ENCODE measurements at places on chromosomes 5 and 9.

DNA sequence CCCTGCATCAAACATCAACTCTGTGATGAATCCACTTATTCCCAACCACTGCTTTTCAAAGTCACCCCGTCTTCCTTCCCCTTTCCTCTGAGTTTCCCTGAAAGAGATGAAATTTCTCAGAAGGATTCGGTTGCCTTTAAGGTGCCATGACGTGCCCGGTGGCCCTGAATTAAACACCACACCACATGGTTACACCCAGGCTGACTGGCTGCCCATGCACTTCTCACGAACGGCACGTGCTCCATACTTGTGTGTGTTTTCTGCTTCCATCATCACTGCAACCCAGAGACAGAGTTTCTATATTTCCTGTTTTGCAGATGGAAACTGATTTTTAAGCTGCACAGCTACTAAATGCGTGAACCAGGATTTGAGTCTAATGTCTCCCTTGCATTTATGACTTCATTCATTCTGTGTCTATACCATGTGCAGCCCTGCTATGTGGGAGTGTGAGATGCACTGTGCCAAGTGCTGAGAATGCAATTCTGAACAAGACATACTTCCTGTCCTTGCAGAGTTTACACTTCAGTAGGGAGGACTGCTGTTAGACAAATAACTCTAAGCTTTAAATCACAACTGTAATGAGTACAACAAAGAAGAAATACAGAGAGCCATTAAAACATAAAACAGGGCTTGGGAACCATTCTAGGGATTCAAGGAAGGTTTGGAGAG lies 162.9 kb downstream of the NXNL2 start:
- peak; percentile 28 for DNase-seq

- peak; percentile 49 for DNase-seq
Observed at GRCh38 chr5:159097784-159098602, 1.7 kb downstream of the EBF1 start.

DNA sequence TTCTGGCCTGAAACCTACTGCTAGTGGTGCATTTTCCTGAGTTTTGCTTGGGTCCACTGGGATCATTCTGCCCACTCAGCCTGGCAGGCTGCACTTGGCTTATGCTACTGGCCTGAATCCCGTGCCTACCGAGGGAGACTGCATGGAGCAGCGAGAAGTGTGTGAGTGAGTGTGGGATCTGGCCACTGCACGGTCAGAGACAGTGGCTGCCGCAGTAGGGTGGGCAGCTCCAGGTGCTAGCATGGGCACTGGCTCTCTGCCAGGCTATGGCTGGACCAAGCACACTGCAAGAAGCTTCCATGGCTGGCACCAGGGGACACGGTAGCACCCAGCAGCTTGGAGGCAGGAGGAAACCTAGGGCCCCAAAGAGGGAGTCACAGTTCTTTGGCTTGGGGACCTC lies 1058.7 kb upstream of the ACO1 start:
- no peak for DNase-seq

DNA sequence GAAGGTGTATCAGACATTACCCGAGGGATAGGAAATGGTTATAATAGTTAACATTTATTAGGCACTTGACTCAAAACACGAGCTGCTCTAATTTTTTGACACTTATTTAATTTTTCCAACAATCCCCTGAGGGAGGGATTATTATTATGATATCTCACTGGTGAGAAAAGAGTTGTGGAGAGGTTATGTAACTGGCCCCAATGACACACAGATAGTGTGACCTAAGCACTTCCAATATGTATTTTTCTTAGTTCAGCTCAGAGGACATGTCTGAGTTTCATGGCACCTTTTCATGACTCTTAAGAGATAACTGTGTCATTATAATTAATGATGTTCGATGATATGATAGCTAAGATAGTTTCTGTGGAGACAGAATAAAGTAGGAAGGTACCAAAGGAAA lies 86.9 kb downstream of the PTCD2 start:
- DNase-seq = no peak

- DNase-seq = peak; percentile 14
Observed at GRCh38 chr5:33608344-33609041, 167.7 kb downstream of the TARS1 start.

- DNase-seq = no peak
Observed at GRCh38 chr9:90219548-90220118, 423.0 kb downstream of the DIRAS2 start.

- peak; percentile 83 for DNase-seq
Observed at GRCh38 chr9:84271531-84271900, 69.0 kb downstream of the SLC28A3 start.

- DNase-seq = no peak
Observed at GRCh38 chr5:113085880-113086409, 109.3 kb downstream of the DCP2 start.

GRCh38 chr9:107034831-107035230 lies 171.9 kb downstream of the ZNF462 start:
- DNase-seq = no peak

DNA sequence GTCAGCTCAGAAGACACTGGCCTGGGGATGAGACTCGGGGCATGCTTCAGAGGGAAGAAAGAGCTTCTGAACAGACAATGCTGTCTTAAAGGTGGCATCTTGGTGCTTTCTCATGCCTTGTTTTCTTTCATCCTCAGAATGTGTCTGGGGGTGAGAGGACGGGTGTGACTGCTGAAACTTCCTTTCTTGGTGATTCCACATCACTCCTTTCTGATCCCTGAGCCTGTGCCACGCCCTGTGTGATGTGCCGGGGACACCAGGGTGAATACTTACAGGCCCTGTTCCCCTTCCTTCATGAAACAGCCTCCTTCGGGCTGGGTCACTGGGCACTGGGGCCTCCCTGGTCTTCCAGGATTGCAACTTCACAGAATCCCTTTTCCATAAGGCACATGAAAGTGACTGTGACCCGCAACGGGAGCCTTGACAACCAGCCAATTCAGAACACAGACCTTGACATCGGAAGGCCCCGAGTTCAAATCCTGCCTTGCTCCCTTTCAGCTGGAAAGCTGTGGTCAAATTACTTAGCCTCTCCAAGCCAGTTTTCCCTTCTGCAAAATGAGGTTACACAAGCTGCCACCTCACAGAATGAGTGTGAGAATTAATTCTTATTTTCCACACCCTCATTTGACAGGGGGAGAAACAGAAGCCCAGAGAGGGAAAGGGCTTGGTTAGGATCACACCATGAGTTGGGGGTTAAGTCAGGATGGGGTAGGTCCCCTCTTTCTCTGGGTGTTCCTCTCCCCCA lies 44.1 kb upstream of the IL17B start:
- DNase-seq = no peak

- DNase-seq = peak; percentile 51
Observed at GRCh38 chr5:124745007-124745927, 1.2 kb downstream of the ZNF608 start.

GRCh38 chr9:121267689-121268597 lies at the start of gene GSN:
TSS of gene GSN (plus strand) at chr9:121268162. CDS start at chr9:121301972, 33,810 bp downstream.
- peak; percentile 59 for DNase-seq

Data from astrocyte of the spinal cord (primary cell).